ENCODE measurements at places on chromosomes 2 and 18. TPM values are rescaled to one million over a fixed set of nuclear protein-coding genes. Genes with fewer than 3 reads are reported as not detected.

DNA sequence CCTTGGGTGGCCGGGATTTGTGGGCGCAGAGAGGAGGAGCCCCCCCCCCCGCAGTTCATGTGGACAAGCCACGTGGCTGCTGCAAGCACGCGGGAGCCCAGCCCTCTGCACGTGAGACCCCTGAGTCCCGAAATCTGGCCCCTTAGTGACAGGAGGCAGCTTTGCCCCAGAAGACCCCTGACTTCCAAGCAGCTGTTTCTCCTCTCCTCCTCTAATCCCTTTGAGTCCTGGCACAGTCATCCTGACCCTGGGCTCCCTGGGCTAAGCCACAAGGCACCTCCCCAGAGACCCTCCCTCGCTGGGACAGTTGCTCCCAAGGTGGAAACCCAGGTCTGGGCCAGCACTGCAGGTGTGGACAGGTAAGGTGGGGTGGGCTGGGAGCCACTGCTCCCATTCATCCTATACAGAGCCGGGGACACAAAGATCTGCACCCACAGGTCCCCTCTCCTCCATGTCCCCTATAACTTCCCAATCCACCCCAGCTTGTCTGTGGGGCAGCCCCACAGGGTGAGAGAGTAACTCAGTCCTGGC lies 923 bp downstream of the TEKT4 start:
- peaks cover 16% of the 10 kb centered on the region for H3K27me3 ChIP-seq
- H3K36me3 ChIP-seq = no peaks in the 10 kb centered on the region
- no peaks in the 10 kb centered on the region for H3K4me1 ChIP-seq
- H3K4me3 ChIP-seq = no peak overlapping the region
- no peak overlapping the region for H3K27ac ChIP-seq

GRCh38 chr2:138718405-138718804 lies 61.8 kb downstream of the NXPH2 start:
- no peak overlapping the region for H3K27ac ChIP-seq
- no peaks in the 10 kb centered on the region for H3K36me3 ChIP-seq
- DNase-seq = no peak
- no peaks in the 10 kb centered on the region for H3K27me3 ChIP-seq
- H3K4me3 ChIP-seq = no peak overlapping the region

DNA sequence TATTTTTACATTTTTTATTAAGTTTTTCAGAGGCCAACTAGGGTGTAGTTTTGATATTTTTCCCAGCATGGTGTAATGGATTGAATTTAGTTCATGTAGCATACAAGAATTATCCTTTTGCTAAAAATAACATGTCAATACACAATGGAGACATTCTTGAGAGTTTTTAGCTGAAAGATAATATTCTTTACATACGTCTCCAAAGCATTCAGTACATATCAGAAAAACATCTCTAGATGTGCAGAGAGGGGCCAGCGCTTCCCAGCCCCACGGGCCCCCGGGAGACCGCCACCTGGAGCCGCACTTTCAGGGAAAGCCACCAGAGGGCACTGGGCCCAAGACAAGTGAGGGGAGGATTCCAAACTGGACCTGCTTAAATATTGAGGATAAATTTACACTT lies 499.4 kb downstream of the GALR1 start:
- no peak for DNase-seq
- no peaks in the 10 kb centered on the region for H3K36me3 ChIP-seq
- H3K27me3 ChIP-seq = peaks cover 20% of the 10 kb centered on the region
- H3K27ac ChIP-seq = no peak overlapping the region
- H3K4me3 ChIP-seq = no peak overlapping the region
- H3K4me1 ChIP-seq = no peaks in the 10 kb centered on the region

- H3K4me1 ChIP-seq = no peaks in the 10 kb centered on the region
- H3K4me3 ChIP-seq = no peak overlapping the region
- peaks cover 12% of the 10 kb centered on the region for H3K36me3 ChIP-seq
- H3K27ac ChIP-seq = no peak overlapping the region
These were observed 76.2 kb downstream of the NPAS2 start for GRCh38 chr2:100895934-100896685.

- H3K4me1 ChIP-seq = no peaks in the 10 kb centered on the region
- no peaks in the 10 kb centered on the region for H3K36me3 ChIP-seq
- no peak overlapping the region for H3K27ac ChIP-seq
These were observed 146.7 kb upstream of the ACVR2A start for GRCh38 chr2:147698166-147698565.

- H3K27ac ChIP-seq = no peak overlapping the region
- DNase-seq = no peak
- no peaks in the 10 kb centered on the region for H3K36me3 ChIP-seq
- H3K4me1 ChIP-seq = no peaks in the 10 kb centered on the region
- peaks cover 7% of the 10 kb centered on the region for H3K27me3 ChIP-seq
These were observed 75.7 kb downstream of the ADAM23 start for GRCh38 chr2:206518997-206519396.

DNA sequence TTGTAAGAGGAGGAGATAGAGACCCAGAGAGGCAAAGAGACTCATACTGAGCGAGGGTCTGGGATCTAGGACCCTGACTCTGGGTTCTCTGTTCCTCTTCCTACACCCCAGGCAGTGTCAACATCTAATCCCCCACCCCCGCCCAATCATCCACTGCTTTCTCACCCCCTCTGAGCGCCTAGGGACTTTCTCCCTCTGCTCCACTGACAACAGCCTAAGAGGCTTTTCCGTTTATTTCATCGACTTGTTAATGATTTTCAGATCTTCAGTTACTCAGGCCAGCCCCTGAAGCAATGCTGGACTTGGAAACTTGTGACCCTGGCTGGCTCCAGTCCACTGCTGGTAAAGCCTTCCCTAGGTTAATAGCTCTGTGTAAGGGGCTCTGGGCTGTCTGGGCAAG lies 65.1 kb downstream of the TFCP2L1 start:
- H3K27me3 ChIP-seq = no peaks in the 10 kb centered on the region
- no peaks in the 10 kb centered on the region for H3K4me1 ChIP-seq
- H3K36me3 ChIP-seq = no peaks in the 10 kb centered on the region
- no peak overlapping the region for H3K4me3 ChIP-seq

GRCh38 chr2:95044601-95045000 lies 19.1 kb downstream of the MAL start:
- no peak for DNase-seq
- H3K4me1 ChIP-seq = peaks cover 87% of the 10 kb centered on the region
- H3K27ac ChIP-seq = no peak overlapping the region
- no peaks in the 10 kb centered on the region for H3K27me3 ChIP-seq

- H3K27me3 ChIP-seq = no peaks in the 10 kb centered on the region
- no peak overlapping the region for H3K4me3 ChIP-seq
- no peak for DNase-seq
- H3K4me1 ChIP-seq = no peaks in the 10 kb centered on the region
- H3K36me3 ChIP-seq = no peaks in the 10 kb centered on the region
These were observed 74.9 kb upstream of the KLHL14 start for GRCh38 chr18:32847691-32848090.

- H3K27ac ChIP-seq = no peak overlapping the region
- H3K4me3 ChIP-seq = no peak overlapping the region
- H3K4me1 ChIP-seq = no peaks in the 10 kb centered on the region
These were observed 238.1 kb upstream of the SLC8A1 start for GRCh38 chr2:40690036-40690435.

DNA sequence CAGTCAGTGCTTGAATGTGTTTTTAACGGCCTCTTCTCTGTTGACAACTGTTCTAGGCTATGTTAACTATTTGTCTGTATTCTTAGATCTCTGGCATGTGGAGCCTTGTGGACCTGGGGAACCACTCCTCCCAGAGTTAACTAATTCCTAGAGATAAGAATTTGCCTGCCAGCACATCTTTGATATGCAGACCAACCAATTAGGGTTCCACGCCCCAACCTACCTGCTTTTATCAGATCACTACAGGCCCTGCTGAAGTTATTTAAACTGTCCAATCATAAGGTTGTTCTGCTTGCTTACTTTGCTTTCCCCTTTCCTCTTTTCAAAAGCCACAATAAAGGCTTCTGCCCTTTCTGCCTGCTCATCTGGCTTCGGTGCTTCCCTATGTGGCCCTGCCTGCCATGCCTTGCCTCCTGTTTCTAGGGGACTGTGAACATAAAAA lies 8.5 kb upstream of the CYBRD1 start:
- H3K27ac ChIP-seq = no peak overlapping the region
- peaks cover 7% of the 10 kb centered on the region for H3K36me3 ChIP-seq
- no peaks in the 10 kb centered on the region for H3K27me3 ChIP-seq
- no peaks in the 10 kb centered on the region for H3K4me1 ChIP-seq
- no peak for DNase-seq

DNA sequence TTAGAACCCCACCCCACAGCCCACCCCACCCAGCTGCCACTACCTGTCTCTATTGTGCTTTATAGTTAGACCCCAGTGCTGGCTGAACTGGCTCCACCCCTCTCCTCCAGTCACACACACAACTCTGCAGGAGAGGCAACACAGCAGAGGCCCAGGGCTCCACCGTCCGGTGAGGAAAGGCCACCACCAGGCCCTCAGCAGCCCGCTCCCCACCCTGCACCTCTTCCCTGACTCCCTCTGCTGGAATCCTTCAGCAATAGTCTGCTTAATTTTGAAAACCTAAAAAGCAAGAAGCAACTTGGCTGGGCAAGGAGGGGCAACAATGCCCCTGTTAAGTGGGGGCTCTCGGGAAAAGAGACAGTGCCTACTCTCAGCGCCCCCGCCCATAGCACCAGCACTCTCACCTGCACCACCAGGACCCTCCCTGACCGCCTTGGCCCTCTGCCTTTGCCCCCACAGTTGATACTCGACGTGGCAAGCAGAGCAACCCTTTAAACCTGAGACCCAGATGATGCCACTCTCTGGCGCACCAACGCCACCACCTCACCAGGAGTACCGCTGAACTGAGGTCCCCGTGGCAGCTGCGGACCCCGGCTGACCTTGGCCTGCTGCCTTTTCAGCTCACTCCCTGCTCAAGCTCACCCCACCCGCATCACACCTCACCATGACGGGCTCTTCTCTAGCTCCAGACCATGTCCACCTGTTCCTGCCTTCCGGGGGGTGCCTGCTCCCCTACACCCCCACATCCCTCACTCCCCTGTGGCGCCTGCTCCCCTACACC lies 45.7 kb downstream of the NDUFA10 start:
- H3K4me1 ChIP-seq = peaks cover 5% of the 10 kb centered on the region
- DNase-seq = no peak
- H3K4me3 ChIP-seq = no peak overlapping the region

DNA sequence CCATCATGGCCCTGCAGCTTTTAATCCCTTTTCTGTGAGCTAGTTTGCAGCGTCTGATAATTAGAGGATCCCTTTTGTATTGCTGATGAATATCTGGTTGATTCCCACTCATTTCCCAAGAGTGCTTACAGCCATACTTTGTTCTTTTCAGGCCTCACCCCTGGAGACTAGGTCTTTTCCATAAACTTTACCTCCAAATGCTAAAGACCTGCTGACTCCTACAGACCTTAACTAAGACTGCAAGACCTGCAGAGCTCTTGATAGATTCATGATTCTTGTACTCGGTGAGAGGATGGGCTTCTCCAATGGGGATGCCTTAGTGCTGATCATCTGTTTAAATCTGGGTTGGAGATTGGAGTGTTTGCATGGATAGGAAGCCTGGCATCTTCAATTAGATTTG lies 33.1 kb upstream of the DYNAP start:
- DNase-seq = no peak
- no peak overlapping the region for H3K27ac ChIP-seq
- H3K36me3 ChIP-seq = no peaks in the 10 kb centered on the region
- no peaks in the 10 kb centered on the region for H3K27me3 ChIP-seq

DNA sequence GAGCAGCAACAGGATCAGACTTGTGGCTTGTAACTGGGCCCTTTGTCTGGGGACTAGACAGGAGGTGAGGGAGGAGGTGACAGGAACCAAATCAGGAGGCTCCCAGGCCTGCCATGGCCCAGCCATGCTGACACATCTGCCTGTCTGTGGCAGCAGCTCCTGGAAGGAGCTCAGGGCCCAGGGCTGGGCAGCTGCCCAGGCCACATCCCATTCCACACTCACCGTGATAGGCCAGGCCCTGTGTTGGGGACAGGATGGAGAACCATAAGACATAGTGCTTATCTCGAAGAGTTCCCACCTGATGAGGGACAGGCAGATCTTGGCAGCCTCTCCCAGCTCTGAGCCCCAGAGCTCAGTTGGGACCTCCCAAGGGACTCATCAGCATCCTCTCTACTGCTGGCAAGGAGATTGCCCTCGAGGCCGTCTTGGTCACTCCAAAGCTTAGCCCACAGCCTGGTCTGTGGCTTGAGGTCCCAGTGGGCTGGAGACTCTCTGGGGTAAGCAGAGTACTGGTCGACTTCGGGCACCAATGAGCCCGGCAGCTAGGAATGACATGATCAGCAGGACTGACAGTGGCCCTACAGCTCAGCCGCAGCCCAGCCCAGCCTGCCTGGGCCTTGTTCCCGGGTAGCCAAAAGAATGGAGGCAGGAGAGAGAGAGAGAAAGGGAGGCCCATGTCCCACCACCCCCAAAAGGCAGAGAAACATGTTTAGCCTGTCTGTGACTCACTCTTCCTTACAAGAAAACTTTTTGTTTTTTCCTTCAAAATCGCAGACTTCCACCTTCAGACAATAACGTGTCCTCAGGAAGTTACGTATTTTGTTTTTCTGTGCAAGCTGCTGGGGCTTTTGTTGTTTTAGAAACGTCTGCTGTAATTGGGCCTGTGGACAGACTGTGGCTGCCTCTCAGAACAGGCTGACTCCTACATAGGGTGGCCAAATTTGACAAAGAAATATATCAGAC lies 82.1 kb downstream of the HS1BP3 start:
- H3K4me3 ChIP-seq = no peak overlapping the region
- no peaks in the 10 kb centered on the region for H3K36me3 ChIP-seq
- no peak overlapping the region for H3K27ac ChIP-seq
- H3K27me3 ChIP-seq = no peaks in the 10 kb centered on the region

GRCh38 chr2:160405077-160405867 lies 88.3 kb downstream of the RBMS1 start:
- no peak for DNase-seq
- H3K4me1 ChIP-seq = peaks cover 33% of the 10 kb centered on the region
- no peaks in the 10 kb centered on the region for H3K36me3 ChIP-seq

- H3K27ac ChIP-seq = peak overlapping the region; percentile 93
- H3K36me3 ChIP-seq = peaks cover 26% of the 10 kb centered on the region
- peaks cover 53% of the 10 kb centered on the region for H3K4me1 ChIP-seq
- H3K4me3 ChIP-seq = peak overlapping the region; percentile 89
These were observed 1.4 kb upstream of the SLC20A1 start for GRCh38 chr2:112644155-112644932.

GRCh38 chr18:49051311-49051967 lies 100.7 kb upstream of the SMAD7 start:
- no peak overlapping the region for H3K27ac ChIP-seq
- H3K4me3 ChIP-seq = no peak overlapping the region
- DNase-seq = no peak

Gene PDCD1
- total RNA-seq = 0.23 TPM

Gene CROCC2
- total RNA-seq = not detected

Gene SRD5A2
- total RNA-seq = not detected

Gene GPR17
- total RNA-seq = not detected

Gene TMEM150A
- 15.9 TPM for total RNA-seq

All from naive thymus-derived CD8-positive, alpha-beta T cell (primary cell).